ENCODE measurements at places on chromosomes 3 and 15. TPM values are rescaled to one million over a fixed set of nuclear protein-coding genes. Genes with fewer than 3 reads are reported as not detected.
A peak's percentile ranks its signal among the peaks of the same experiment; 100 is the strongest.

DNA sequence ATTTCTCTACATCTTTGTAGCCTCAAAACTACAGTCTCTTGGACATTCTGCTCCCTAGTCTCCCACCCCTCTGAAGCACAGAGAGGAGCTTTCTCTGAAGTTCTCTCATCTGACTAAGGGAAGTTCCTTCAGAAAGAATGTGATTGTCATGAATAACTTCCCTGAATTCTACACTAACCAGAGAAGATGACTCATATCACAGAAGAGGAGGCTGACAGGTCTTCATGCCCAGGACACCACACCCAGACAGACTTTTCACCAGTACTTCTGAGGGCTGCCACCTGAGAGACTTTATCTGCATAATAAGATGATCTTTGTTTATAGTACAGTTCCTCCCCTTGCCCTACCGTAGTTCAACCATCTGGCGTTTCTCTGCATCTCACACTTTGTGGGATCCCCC is 52.8 kb downstream of the CDIN1 start:
- no peak for DNase-seq

GRCh38 chr3:184306341-184306972 is 7.4 kb downstream of the PSMD2 start:
- DNase-seq: peak; percentile 35

DNA sequence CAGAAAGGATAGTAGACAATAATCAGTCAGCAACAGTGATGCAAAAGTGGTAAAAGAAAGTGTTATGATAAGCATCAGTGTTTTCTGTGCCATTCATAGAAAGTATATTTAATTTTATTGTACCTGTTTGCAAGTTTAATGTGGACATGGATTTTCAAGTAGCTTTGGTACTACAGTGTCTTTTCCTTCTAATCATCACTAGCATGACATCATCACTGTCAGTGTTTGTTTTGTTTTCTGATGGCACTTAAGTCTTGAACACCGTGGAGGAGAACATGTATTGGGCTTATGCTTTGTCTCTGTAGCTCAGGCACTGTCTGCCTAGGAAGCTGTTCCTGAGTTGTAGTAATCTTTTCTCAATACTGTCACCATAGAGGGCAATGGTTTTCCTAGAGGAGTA is 41.9 kb downstream of the SETD5 start:
- no peak for DNase-seq

GRCh38 chr3:141656771-141657170 is 81.3 kb upstream of the RNF7 start:
- no peak for DNase-seq

DNA sequence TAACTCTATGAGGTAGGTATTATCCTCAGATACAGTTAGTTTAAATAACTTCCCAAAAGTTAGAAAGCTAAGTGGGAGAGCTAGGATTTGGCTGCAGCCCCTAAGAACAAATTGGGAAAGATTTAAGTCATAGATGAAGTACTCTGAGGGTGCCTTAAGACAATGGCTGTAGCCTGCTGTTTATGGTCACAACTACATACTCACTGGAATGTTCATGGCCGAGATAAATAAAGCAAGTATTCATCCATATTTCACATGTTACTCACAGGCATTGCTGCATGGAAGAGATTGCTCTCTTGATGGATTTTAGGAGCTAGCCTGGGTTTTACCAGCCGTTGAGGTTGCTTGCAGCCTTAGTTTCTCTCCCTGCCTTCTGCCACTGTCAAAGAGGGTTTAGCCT is 145.0 kb downstream of the CMSS1 start:
- DNase-seq: no peak

The BCL2A1 gene
- 1.0 TPM for total RNA-seq

DNA sequence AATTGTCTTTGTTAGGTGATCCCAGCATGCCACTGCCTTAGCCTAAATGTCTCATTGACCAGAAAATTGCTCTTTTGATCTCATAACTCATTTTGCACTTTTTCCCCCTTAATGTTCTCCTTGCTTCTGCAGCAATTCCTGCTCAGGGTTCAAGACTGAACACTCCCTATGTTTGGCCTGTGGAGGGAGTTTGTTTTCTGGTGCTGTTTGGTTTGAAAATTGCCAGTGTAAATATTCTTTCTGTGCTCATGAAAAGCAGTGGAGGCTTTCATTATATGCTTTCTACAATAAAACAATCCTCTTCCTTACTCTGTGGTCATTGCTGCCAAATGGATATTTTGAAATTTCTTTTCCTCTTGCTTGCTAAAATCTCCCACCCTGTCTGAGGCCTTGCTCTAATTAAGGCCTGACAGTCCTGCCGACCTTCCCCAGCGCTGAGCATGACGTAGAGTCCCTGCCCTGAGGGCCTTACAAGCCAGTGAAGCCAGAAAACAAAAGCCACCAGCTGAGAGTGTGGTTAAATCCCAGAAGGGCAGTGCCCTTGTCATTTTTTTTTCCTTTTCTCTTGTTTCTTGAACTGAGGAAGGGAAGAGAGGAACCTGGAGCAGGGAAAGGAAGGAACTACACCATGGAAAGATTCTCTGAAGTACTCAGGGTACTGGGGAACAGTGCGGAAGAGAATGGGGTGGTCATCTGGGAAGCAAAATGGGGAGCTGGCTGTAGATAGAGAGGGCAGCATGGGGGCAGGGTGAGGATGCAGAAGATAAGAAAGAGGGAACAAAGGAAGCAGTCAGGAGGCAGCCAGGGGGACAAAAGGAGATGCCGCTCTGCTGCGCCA is 24.8 kb downstream of the ZBTB38 start:
- no peak for DNase-seq

GRCh38 chr3:188701485-188701969 is 470.2 kb upstream of the TPRG1 start:
- no peak for DNase-seq

- DNase-seq: no peak
Observed at GRCh38 chr3:101219842-101220560, 100.4 kb downstream of the IMPG2 start.

DNA sequence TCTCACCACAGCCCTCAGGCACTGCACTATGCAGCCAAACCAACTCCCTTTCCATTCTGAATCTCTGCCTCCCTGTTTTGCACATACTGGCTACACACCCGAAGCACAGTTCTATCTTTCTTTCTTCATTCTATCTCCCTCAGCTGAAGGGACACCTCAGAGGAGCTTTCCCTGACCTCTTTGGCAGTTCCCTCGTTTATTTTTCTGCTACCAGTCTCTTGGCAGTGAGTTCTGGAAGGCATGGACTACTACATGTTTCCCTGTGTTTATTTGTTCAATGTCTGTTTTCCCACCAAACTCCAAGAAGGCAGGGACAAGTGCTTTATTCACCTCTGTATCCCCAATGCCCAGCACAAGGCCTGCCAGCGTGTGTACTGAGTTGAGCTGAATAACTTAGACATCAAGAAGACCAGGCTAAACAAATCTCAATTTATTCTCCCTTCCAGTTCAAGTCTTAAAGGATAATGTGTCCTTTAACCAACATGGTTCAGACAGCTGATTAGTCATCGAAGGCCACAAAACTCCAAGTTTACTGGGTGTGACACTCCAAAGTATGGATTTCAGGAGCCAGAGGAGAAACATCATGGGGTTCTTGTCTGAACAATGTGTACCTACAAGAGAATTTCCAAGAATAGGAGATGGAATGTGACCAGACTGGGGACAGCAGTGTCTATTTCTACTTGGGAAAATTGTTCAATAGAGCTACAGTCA is 260.1 kb upstream of the CTNNB1 start:
- no peak for DNase-seq

GRCh38 chr15:70290708-70291107 is 193.0 kb upstream of the TLE3 start:
- no peak for DNase-seq

All from mucosa of descending colon (tissue), 3 donors.